Forelimb muscle (tissue), 1 donor: ENCODE measurements at places on chromosomes 11 and 22.

- no peak for DNase-seq
These were observed 782 bp upstream of the OSBPL5 start for GRCh38 chr11:3165916-3166267.

GRCh38 chr11:72598906-72599305, 75.3 kb downstream of the PDE2A start:
- DNase-seq, result no peak

GRCh38 chr22:37021710-37022482, 2.4 kb downstream of the MPST start:
- DNase-seq, result no peak

DNA sequence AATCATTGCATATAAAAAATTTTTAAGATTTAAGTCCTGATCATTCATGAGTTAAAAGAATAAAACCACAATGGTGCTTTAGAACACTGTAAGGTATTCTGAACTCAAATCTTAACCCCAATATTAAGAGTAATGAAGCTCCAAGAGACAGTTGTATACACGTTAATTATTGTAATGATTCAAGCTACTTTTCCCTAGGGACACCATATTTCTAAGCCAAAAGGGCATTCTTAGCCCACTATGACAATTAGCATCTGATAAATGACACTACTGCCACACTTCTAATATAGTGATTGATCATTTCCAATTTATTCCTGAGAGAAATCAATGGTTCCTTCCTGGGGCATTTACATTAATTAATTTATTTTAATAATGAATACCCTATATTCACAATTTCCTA, 21.7 kb downstream of the FANCF start:
- DNase-seq, result no peak

DNA sequence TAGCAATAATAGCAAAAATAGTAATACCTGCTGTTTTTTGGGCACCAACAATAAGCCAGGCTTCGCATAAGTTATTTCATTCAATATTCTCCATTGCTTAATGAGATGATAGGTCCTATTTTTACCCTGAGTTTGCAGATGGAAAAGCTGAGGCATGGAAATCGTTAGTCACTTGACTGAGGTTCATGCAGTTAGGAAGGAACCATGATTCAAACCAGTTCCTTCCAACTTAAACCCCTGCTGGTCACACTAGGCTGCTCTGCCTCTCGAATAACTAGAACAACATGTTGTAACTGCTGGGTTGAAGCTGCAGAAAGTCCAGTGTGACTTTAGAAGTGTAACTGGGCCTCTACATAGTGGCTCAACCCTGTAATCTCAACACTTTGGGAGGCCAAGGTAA, 69.3 kb downstream of the SEZ6L start:
- no peak for DNase-seq

DNA sequence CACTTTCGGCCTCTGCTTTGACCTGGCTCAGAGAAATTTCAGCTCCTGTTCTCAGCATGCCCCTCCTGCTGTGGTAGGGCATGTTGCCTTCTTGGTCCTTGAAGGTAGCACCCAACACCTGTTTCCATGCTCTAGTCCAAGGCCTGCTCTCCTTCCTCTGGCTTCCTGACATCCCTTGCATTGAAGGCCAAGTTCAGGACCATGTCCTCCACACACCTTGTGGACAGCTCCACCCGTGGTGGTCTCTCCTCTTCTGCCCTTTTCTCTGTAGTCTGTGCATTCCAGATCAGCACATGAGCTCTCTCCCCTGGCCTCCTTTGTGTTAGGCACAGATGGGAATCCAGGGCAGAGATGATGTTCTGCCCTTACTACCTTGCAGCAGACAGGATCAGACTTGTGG, 225.3 kb downstream of the ADAMTS15 start:
- no peak for DNase-seq

- no peak for DNase-seq
These were observed 119.4 kb downstream of the HIPK3 start for GRCh38 chr11:33376331-33377310.

- no peak for DNase-seq
These were observed 31.6 kb downstream of the TPST2 start for GRCh38 chr22:26558248-26558895.

DNA sequence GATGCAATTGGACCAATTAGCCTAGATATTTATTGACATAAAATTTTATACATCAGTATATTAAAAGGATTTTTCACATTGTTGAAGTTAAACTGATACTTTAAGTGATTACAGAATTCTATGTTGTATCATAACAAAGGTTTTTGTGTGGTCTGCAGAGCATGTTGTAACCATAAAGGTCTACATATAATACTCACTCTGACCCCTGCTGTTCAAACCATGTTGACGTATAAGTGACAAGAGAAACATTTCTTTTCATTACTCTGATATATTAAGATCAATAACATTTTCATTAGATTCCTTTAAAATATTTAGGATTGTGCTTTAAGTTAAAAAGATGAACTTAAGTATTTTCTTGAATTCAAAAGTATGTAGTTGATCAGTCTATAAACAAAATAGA, 63.9 kb downstream of the GAS2 start:
- DNase-seq, result no peak

GRCh38 chr11:16831316-16832192, 93.1 kb downstream of the C11orf58 start:
- no peak for DNase-seq

DNA sequence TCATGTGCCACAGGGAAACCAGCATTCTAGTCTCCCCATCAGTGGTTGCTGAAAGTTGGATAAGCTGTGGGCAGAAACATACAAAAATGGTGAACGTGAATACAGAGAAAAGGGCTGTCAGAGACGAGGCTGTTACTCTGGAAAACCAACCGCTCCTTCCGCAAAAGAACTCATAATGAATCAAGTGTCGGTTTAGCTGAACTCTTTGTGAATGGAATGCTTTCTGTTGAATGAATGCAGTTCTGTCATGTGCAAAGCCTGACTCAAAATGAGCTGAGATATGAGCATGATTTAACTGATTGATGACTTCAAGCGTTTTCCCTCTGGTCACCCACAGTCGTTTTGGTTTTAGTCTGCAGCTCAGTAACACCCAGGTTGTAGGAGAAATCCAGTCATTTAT, 298.3 kb downstream of the ETS1 start:
- no peak for DNase-seq

GRCh38 chr22:35984183-35985175, 44.1 kb downstream of the RBFOX2 start:
- DNase-seq, result no peak

DNA sequence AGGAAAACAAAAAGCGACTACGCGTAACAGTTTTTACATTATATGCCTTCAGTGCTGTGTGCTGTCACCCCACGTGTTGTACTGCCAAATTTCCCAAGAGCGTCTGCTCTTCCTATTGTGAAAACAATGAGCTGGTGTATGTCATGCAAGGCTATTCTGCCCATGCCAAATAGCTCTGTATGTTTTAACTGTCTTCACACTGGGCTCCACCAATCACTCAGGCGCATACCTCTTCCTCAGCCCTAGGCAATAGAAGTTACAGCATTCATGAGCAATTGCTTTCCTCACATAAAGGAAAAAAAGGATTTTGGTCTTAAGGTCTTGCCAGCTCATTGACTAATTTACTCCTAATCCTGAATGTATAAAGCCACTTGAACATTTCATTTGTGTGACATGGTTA, 606.8 kb downstream of the NTM start:
- DNase-seq, result no peak

- DNase-seq, result peak; percentile 73
These were observed 108.5 kb downstream of the TP53I11 start for GRCh38 chr11:44842220-44842619.

- DNase-seq, result no peak
These were observed 1.3 kb downstream of the SELENOM start for GRCh38 chr22:31106001-31106571.

- DNase-seq, result no peak
These were observed 9.2 kb upstream of the MAPK1 start for GRCh38 chr22:21876486-21877176.
